SK-N-SH (cell line): ENCODE measurements at places on chromosomes 13 and 19.

DNA sequence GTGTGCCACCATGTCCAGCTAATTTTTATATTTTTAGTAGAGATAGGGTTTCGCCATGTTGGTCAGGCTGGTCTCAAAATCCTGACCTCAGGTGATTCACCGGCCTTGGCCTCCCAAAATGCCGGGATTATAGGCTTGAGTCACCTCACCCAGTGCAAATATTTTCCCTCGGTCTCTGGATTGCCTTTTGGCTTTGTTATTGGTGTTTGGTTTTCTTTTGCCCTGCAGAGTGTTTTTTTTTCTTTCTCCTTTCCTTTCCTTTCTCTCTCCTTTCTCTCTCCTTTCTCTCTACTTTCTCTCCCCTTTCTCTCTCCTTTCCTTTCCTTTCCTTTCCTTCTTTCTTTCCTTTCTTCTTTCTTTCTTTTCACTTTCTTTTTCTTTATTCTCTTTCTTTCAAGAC, 33.2 kb downstream of the KDM4B start:
- DNase-seq = no peak
- no peaks in the 10 kb centered on the region for H3K27me3 ChIP-seq
- peaks cover 9% of the 10 kb centered on the region; the same call in 1 of the 2 replicates for H3K4me1 ChIP-seq
- H3K36me3 ChIP-seq = peaks cover 13% of the 10 kb centered on the region
- no peak overlapping the region for H3K4me3 ChIP-seq

- no peaks in the 10 kb centered on the region for H3K27me3 ChIP-seq
- DNase-seq = peak; percentile 79
- H3K27ac ChIP-seq = no peak overlapping the region
- peak overlapping the region; percentile 59 for H3K4me3 ChIP-seq
- H3K4me1 ChIP-seq = peaks cover 4% of the 10 kb centered on the region; the same call in 1 of the 2 replicates
Measured at GRCh38 chr19:57103573-57104277, 16.1 kb upstream of the USP29 start.

GRCh38 chr19:15864824-15865223, 33.0 kb downstream of the CYP4F2 start:
- no peak overlapping the region for H3K27ac ChIP-seq
- H3K27me3 ChIP-seq = peaks cover 47% of the 10 kb centered on the region
- no peak overlapping the region for H3K4me3 ChIP-seq
- H3K36me3 ChIP-seq = no peaks in the 10 kb centered on the region
- DNase-seq = no peak

DNA sequence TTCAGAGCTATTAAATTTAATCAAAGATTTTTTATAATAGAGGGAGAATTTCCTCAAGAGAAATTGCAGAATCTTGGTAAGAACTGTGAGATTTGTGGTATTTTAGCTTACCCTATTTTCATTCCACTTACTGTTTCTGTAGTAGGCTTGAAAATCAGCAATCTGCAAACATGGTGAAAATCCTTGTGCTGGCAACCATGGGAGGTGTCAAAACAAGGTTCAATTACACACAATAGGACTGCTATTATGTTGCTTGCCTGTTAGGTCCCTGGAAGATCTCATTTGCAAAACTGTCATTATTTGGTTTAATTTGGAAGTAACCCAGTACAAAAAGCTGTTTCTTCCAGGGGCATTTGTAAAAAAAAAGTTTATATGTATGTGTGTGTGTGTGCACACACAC, 662.8 kb upstream of the SLITRK6 start:
- no peak overlapping the region for H3K27ac ChIP-seq
- DNase-seq = no peak
- no peak overlapping the region for H3K4me3 ChIP-seq
- no peaks in the 10 kb centered on the region; the same call in 1 of the 2 replicates for H3K27me3 ChIP-seq

- no peaks in the 10 kb centered on the region for H3K27me3 ChIP-seq
- H3K27ac ChIP-seq = no peak overlapping the region
- no peak overlapping the region for H3K4me3 ChIP-seq
- peaks cover 3% of the 10 kb centered on the region for H3K36me3 ChIP-seq
Measured at GRCh38 chr13:32432856-32433255, 4.9 kb upstream of the N4BP2L1 start.
